ENCODE measurements at places on chromosomes 1 and 21.

DNA sequence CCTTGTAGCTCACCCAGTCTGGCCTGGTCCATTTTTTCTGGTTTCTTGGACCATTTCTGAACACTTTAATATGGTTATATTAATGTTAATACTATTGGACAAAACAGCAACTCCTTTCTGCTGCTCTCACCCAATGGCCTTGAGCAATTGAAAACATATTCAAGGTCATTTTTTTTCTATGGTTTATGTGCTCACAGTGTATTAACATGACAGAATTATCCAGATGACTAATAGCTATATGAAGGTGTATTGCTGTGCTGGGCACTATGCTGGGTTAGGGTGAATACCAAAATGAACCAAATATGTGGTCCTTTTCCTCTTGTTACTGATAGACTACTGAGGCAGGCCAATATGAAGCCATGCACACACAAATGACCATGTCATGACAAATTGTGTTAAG, 591.6 kb upstream of the PLXNA2 start:
- DNase-seq = no peak

DNA sequence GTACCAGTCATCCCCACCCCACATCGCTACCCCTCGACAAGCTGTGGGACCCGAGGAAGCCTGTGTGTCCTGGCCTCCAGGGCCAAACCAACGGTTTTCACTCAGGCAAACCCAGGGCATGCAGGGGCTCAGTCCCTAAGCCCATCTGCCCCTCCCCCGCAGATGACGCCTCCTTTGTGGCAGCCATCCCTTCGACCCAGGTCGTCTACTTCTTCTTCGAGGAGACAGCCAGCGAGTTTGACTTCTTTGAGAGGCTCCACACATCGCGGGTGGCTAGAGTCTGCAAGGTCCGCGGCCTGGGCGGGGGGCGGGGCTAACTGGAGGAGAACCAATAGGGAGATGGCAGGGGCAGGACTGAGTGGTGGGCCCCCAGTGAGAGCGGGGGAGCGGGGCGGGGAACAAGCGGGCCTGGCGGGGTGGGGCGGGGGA, 7.4 kb downstream of the SEMA4A start:
- DNase-seq = peak; percentile 85

DNA sequence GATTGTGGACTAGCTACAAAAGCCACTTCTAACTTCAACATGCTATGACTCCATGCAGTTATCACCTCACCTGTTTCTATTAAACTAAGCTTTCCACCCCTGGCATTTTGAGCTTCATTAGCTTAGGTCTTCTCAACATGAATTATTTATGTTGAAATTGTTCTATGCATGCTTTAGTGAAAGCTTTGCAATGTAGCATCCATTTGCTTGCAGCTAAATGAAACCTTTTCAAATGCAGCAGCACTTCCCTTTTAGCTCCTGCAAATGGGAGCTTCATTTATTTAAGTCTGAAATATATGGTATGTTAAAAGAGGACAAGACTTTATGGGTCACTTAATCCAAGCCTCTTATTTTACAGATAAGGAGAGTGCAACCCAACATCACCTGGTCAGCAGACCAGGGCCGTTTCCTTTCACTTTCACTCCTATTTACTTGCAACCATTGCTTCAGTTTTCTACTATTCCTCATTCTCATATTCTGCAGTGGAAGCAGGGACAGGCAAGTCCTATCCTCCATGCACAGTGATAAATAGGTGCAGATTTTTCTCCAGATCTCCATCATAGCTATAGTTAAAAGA, 56.4 kb upstream of the SAMSN1 start:
- peak; percentile 41 for DNase-seq

- no peak for DNase-seq
Observed at GRCh38 chr1:205571747-205572146, 60.1 kb downstream of the ELK4 start.

- DNase-seq = peak; percentile 55
Observed at GRCh38 chr1:6171548-6172124, 8.5 kb downstream of the CHD5 start.

GRCh38 chr1:206821493-206821892, 43.9 kb upstream of the IL20 start:
- DNase-seq = no peak

DNA sequence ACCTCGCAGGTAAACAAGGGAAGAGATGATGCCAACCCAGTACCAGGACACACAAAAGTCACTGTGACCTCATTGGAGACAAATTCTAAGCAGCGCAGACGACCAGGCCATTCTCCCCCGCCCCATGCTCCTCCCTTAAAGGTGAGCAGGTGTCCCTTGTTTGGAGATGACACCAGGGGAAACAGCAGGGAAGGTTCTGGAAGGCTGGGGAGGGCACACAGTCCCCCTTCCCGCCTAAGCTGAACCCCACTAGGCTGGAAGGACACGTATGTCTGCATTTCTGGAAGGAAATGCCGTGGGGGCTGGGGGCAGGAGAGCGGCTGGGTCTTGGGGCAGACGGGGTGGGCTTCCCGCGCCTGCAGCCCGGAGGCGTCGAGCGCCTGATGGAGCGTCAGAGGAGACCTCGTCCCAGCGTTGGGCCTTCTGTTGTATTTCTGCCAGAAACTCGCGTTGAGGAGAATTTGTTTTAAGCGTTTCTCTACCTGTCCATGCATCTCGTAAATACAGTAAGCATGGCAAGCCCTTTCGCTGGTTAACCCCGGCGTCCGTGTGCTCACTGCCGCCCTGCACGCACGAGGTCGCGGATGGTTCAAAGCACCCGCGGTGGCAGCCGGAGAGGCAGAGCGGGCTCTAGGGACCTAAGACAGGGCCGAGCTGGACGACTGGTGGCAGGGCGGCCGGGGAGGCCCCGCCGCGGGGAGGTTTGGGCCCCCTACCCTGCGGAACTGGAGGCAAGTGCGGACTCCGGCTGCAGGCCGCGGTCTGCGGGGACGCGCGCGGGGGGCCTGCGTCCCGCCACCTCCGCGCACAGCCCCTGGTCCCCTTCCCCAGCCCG, 1.2 kb upstream of the LHX4 start:
- DNase-seq = peak; percentile 80

Data from retina (tissue), 1 donor.